ENCODE measurements at places on chromosomes 7 and 10. TPM values are rescaled to one million over a fixed set of nuclear protein-coding genes. Genes with fewer than 3 reads are reported as not detected.

- DNase-seq: no peak
- H3K4me3 ChIP-seq: no peak overlapping the region
- peaks cover 10% of the 10 kb centered on the region for H3K4me1 ChIP-seq
- no peak overlapping the region for H3K27ac ChIP-seq
Observed at GRCh38 chr10:28604567-28605536, 71.9 kb downstream of the WAC start.

GRCh38 chr7:155344270-155344617 is 46.6 kb downstream of the INSIG1 start:
- no peaks in the 10 kb centered on the region for H3K27me3 ChIP-seq
- peaks cover 14% of the 10 kb centered on the region for H3K4me1 ChIP-seq
- no peaks in the 10 kb centered on the region for H3K36me3 ChIP-seq
- H3K27ac ChIP-seq: no peak overlapping the region

- H3K36me3 ChIP-seq: peaks cover 88% of the 10 kb centered on the region
- DNase-seq: no peak
- no peak overlapping the region for H3K4me3 ChIP-seq
- H3K27me3 ChIP-seq: no peaks in the 10 kb centered on the region
- no peaks in the 10 kb centered on the region for H3K4me1 ChIP-seq
Observed at GRCh38 chr7:66790196-66790595, 49.7 kb downstream of the RABGEF1 start.

The SPDYE1 gene
- not detected for total RNA-seq

DNA sequence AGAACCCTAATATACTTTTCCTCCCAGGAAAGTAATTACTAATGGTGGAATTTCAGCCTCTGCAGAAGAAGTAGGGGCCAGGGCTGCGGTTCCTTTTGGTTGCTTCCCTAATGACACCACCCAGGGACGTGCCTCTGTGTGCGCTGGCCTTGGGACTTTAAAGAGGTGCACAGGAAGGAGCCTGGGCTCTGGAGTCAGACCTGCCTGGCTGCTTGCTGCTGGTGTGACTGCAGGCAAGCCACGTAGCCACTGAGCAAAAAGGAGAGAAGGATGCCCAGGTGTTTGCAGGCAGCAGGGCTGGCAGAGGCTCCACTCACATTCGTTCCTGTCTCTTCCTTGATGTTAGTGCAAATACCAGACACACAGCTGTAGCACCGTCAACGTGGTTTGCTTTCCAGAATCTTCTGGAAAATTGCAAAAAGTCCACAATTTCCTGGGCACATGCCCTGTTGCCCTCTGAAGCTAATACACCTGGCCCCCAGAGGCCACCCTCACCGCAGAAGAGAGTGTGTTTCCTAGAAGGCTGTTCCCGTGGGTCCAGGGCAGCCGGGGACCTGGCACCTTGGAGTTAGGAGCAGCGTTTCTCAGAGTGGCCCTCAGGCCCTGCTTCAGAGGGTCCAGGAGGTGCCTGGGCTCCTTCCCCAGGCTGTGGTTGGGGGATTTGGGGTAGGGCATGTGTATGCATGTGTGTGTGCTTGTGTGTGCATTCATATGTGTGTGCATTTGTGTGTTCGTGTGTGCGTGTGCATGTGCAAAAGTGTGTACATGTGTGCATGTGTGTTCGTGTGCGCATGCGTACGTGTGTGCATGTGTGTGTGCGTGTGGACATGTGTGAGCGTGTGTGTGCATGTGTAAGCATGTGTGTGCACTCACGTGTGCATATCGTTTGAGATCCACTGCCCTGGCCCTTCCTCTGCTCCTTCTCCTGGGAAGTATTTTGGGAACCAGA is 12.8 kb upstream of the PRKAG2 start:
- DNase-seq: peak; percentile 12
- H3K4me1 ChIP-seq: no peaks in the 10 kb centered on the region
- H3K4me3 ChIP-seq: no peak overlapping the region
- no peaks in the 10 kb centered on the region for H3K27me3 ChIP-seq
- H3K27ac ChIP-seq: no peak overlapping the region
- no peaks in the 10 kb centered on the region for H3K36me3 ChIP-seq

- DNase-seq: peak; percentile 61
- H3K4me1 ChIP-seq: no peaks in the 10 kb centered on the region
- no peaks in the 10 kb centered on the region for H3K36me3 ChIP-seq
- H3K4me3 ChIP-seq: no peak overlapping the region
- H3K27ac ChIP-seq: no peak overlapping the region
Observed at GRCh38 chr10:131178521-131179331, 132.8 kb downstream of the TCERG1L start.

DNA sequence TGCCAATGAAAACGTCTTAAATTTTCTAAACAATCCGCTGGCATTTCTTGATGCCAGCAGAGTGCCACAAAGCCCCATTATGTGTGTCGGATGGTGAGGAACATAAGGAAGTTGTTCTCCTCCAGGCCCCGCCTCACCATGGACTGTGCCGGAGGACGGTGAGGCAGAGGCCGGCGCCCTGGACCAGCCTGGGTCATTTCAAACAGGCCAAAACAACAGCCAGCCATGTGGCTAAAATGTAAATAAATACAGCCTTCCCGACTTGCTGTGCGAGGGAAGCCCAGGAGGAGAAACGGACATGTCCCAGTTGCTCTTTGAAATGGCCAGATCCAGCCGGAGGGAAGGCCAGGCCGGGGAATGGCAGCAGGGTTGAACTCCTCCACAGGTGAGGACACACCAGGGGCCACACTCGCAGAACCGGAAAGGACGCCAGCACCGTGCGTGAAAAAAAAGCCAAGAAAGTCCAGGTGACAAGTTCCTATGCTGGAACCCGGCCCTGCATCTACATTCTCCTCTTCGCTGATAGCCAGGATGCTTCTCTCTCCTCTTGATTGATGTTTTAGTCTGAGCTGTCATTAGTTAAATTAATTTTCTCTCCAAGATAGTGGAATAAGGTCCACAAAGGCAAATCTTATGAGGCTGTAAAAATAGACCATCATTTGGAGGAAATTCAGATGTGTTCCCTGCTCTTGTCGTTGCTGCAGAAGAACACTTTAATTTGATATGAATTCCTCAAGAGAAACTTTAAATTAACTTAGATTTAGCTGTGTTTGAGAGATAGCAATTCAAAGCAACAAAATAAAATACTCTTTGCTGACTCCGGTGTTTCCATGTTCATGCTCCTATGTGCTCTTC is 64.6 kb downstream of the EBF3 start:
- peak; percentile 12 for DNase-seq
- H3K36me3 ChIP-seq: no peaks in the 10 kb centered on the region
- H3K27me3 ChIP-seq: peaks cover 5% of the 10 kb centered on the region
- H3K27ac ChIP-seq: no peak overlapping the region
- H3K4me3 ChIP-seq: no peak overlapping the region

The UTF1 gene
- 0.37 TPM for total RNA-seq

GRCh38 chr10:121556455-121556854 is 41.8 kb downstream of the FGFR2 start:
- H3K27me3 ChIP-seq: no peaks in the 10 kb centered on the region
- no peak for DNase-seq
- no peaks in the 10 kb centered on the region for H3K36me3 ChIP-seq
- H3K4me1 ChIP-seq: no peaks in the 10 kb centered on the region
- H3K27ac ChIP-seq: no peak overlapping the region

The TPST1 gene
- 20.0 TPM for total RNA-seq

DNA sequence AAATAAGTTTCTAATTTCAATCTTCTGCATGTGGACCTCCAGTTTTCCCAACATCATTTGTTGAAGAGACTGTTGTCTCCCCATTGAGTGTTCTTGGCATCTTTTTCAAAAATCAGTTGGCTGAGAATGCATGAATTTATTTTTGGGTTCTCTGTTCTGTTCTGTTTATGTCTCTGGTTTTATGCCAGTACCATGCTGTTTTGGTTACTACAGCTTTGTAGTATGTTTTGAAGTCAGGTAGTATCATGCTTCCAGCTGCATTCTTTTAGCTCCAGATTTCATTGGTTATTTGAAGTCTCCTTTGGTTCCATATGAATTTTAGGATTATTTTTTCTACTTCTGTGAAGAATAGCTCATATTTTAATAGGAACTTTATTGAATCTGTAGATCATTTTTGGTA is 21.2 kb upstream of the SFTPD start:
- no peak overlapping the region for H3K4me3 ChIP-seq
- H3K36me3 ChIP-seq: no peaks in the 10 kb centered on the region
- no peaks in the 10 kb centered on the region for H3K4me1 ChIP-seq
- no peak overlapping the region for H3K27ac ChIP-seq

DNA sequence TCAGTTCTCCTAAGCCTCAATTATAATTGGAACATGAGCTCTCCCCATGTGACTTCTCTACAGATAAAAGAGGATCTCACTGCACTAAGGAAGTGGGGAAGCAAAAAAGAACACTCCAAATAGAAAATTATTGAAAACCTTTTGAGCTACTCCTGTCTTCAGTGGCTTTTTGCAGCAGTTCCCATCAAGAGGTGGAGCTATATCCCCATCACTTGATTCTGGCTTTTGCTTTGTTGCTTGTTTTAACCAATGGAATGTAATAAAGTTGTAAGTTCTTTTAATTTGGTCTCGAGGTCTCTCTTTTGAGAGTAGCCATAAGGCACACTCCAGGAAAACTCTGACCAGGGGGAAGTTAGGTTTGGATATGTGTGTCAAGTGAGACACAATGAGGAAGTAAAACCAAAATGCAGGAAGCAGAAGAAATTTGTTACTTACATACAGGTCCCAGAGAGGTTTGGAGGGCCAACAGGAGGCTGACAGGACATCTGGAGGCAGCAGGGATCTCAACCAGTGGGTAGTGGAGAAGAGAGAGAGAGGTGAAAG is 569.4 kb downstream of the HTR7 start:
- H3K36me3 ChIP-seq: no peaks in the 10 kb centered on the region
- DNase-seq: no peak
- H3K4me3 ChIP-seq: no peak overlapping the region
- H3K27me3 ChIP-seq: no peaks in the 10 kb centered on the region
- H3K27ac ChIP-seq: no peak overlapping the region

- no peaks in the 10 kb centered on the region for H3K27me3 ChIP-seq
- H3K4me1 ChIP-seq: no peaks in the 10 kb centered on the region
- H3K27ac ChIP-seq: no peak overlapping the region
Observed at GRCh38 chr7:39221901-39222300, 244.2 kb downstream of the POU6F2 start.

DNA sequence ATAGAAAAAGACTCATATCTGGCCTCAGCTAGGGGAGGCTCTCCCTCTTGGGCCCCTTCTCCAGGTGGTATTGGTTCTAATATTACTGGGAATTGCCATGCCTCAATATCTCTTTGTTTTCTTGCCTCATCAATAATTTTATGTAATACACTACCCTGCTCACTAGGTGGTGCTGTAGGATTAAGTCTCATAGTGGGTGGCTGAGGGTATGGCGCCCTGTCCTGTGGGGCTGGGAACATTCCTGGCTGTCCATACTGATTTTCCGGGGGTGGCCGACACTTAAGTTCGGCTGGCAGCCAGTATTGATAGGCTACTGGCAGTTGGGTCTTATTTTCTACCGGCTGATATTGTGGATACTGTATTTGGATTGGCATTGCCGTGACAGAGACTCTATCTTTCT is 9.0 kb upstream of the TAS2R3 start:
- H3K4me3 ChIP-seq: no peak overlapping the region
- peaks cover 62% of the 10 kb centered on the region for H3K36me3 ChIP-seq
- H3K27me3 ChIP-seq: no peaks in the 10 kb centered on the region
- no peak overlapping the region for H3K27ac ChIP-seq
- no peak for DNase-seq

DNA sequence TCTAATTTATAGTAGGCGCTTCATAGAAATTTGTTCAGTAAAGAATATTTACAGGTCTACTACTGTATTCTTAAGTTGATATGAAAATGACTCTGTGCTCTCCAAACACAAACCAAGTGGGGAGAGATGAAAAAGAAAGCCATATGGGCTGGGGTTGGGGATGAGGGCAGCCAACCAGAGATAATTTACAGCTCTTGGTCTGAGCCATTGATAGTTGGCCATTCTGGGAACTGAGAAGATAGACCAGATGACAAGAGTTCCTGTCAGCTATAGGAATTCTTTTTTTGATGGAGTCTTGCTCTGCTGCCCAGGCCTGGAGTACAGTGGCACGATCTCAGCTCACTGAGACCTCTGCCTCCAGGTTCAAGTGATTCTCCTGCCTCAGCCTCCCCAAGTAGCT is 57.4 kb downstream of the LAMB4 start:
- H3K27me3 ChIP-seq: no peaks in the 10 kb centered on the region
- H3K4me3 ChIP-seq: no peak overlapping the region
- H3K36me3 ChIP-seq: no peaks in the 10 kb centered on the region
- no peaks in the 10 kb centered on the region for H3K4me1 ChIP-seq

- no peak overlapping the region for H3K4me3 ChIP-seq
- no peaks in the 10 kb centered on the region for H3K36me3 ChIP-seq
- no peak for DNase-seq
- H3K27me3 ChIP-seq: no peaks in the 10 kb centered on the region
- H3K27ac ChIP-seq: no peak overlapping the region
Observed at GRCh38 chr7:20316706-20317105, 14.0 kb upstream of the ITGB8 start.

DNA sequence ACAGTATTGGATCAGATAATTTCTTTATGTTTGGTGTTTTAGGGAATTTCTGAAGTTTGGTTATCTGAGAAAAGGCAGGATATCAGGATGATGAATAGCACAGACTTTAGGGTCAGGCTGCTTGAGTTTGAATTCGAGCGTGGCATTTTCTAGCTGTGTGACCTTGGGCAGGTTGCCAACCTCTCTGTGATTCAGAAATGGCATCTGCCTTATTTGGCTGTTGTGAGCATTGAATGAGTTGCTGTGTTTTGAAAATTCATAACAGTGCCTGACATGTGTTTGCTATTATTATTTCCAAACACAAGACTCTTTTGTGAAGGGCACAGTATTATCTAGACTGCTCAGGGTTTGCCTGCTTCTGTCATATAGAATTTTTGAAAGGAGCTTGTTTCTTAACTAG is 66.9 kb downstream of the NXPH1 start:
- no peak overlapping the region for H3K27ac ChIP-seq
- H3K4me3 ChIP-seq: no peak overlapping the region
- DNase-seq: no peak
- H3K27me3 ChIP-seq: no peaks in the 10 kb centered on the region
- no peaks in the 10 kb centered on the region for H3K4me1 ChIP-seq

DNA sequence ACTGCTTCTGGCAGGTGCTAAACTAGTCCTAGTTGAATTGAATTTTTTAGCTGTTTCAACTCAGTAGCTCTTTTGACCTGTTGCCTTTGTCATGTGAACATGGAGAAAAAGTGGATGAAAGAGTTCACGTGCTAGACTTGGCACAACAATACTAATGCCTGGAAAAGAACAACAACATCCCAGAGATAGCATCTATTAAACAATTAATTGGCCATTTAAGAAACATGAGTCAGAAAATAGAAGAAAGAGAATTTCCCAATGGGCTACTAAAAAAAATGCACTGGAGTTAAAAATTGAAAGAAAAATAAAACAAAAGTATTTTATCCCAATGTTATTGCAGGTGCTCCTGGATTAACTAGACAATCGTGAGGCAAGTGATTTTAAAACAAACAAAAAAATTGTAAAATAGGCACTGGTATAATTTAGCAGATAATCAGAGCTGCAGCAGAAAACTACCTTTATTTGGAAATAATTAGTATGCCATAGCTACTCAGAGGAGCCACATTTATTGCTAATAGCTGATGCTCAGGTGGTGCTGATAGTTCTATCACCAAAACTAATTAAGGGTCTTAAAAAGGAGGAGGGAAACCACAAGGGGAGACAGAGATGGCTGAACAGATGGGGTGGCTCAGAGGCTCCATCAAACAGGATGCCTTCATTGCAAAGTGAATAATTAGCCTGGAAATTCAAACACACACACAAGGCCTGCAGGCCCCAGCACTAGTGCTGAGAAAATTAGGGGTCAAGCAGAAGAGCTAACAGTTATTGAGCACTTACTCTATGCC is 17.6 kb downstream of the CCDC71L start:
- no peaks in the 10 kb centered on the region for H3K27me3 ChIP-seq
- H3K4me1 ChIP-seq: no peaks in the 10 kb centered on the region
- DNase-seq: no peak
- no peaks in the 10 kb centered on the region for H3K36me3 ChIP-seq

Data from upper lobe of left lung (tissue), 6 donors.